ENCODE measurements at places on chromosomes 11 and 22.

DNA sequence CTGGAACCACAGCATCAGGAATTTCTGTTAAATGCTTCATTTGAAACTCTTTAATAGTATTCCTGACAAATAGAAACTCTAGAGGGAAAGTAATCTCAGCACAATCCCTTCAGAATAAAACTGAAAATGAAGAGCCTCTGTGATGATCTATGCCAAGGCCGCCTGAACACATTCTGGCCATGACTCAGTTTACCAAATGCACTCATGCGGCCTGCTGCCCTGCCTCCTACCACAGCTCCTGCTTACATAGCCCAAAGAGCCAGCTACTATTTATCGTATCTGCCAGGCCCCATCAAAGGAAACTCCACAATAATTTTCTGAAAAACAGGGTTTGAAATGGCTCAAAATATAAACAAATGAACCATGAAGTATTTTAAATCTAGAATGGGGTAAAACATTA, 27.0 kb downstream of the ARL14EP start:
- no peak overlapping the region for H3K4me3 ChIP-seq
- no peak overlapping the region for H3K27ac ChIP-seq
- H3K27me3 ChIP-seq, result no peaks in the 10 kb centered on the region
- H3K4me1 ChIP-seq, result no peaks in the 10 kb centered on the region
- DNase-seq, result no peak

DNA sequence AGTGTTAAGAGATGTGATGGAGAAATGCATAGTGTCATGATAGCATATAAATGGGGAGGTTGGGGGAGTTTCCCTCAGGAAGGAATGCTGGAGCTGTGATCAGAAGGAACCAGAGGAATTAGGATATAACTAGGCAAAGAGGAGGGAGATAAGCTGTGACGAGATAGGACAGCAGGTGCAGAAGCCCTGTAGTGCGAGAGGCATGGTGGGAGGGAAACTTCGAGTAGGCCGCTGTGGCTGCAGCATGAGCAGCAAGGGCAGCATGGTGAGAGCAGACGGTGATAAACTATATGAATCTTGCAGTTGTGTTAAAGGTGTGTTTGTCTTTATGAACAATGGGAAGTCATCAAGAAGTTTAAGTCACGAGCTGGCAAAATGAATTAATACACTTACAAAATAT, 109.9 kb downstream of the EMSY start:
- peaks cover 3% of the 10 kb centered on the region for H3K4me1 ChIP-seq
- no peak overlapping the region for H3K27ac ChIP-seq
- H3K36me3 ChIP-seq, result no peaks in the 10 kb centered on the region
- no peak overlapping the region for H3K4me3 ChIP-seq

DNA sequence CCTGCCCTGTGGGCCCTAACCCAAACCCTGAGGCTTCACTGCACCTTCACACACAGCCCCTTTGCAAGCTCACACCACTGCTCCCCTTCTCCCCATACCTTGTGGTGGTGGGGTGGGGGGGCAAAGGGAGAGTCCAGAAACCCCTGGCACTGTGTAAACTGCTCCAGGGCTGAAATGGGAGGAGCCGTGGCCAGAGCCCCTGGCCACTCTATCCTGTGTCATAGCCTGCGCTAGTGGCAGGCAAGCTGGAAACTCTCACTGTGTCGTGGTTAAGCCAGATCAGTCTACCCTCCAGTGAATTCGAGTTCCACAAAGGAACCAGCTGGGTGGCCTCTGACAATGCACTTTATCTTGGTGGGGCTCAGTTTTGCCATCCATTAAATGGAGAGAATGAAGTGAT, 8.4 kb upstream of the SYT13 start:
- no peak overlapping the region for H3K4me3 ChIP-seq
- peaks cover 25% of the 10 kb centered on the region for H3K27me3 ChIP-seq
- H3K4me1 ChIP-seq, result peaks cover 3% of the 10 kb centered on the region
- no peaks in the 10 kb centered on the region for H3K36me3 ChIP-seq
- H3K27ac ChIP-seq, result no peak overlapping the region

- no peaks in the 10 kb centered on the region for H3K36me3 ChIP-seq
- H3K4me3 ChIP-seq, result peak within 1 kb of the TSS; percentile 70
- H3K4me1 ChIP-seq, result peaks cover 30% of the 10 kb centered on the region
- DNase-seq, result peak; percentile 100
- peak within 1 kb of the TSS; percentile 68 for H3K27ac ChIP-seq
Observed at GRCh38 chr11:31810779-31811647, at the start of gene PAX6. PAX6 (minus strand) TSS chr11:31811322; CDS start chr11:31806411, 4,911 bp downstream.

GRCh38 chr11:44571871-44572270, 6.4 kb downstream of the CD82 start:
- peaks cover 58% of the 10 kb centered on the region for H3K4me1 ChIP-seq
- H3K27ac ChIP-seq, result no peak overlapping the region
- no peaks in the 10 kb centered on the region for H3K27me3 ChIP-seq
- H3K36me3 ChIP-seq, result no peaks in the 10 kb centered on the region

DNA sequence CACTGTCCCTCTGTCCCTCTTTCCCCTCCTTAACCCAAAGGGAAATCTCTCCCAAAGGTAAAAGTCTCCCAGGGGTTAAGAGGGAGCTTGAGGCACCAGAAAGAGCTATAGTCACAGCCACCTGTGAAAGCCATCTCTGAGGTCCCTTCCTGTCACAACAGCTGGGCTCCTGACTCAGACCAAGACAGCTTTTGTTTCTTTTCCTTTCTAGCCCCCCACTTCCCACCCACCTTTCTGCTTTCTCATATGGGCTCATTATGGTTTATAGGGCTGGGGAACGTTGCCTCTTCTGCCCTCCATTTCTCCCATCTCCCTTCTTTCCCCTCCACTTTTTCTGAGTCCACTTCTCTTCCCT, 19.1 kb downstream of the MIF start:
- peak overlapping the region; percentile 67 for H3K4me3 ChIP-seq
- no peaks in the 10 kb centered on the region for H3K27me3 ChIP-seq
- H3K36me3 ChIP-seq, result peaks cover 2% of the 10 kb centered on the region
- no peaks in the 10 kb centered on the region for H3K4me1 ChIP-seq

- peak; percentile 32 for DNase-seq
- no peak overlapping the region for H3K4me3 ChIP-seq
- no peaks in the 10 kb centered on the region for H3K36me3 ChIP-seq
- peak overlapping the region; percentile 24 for H3K27ac ChIP-seq
- no peaks in the 10 kb centered on the region for H3K27me3 ChIP-seq
Observed at GRCh38 chr11:68380786-68381622, 68.6 kb downstream of the LRP5 start.

GRCh38 chr11:46278387-46279125, 1.1 kb downstream of the CREB3L1 start:
- H3K4me3 ChIP-seq, result peak overlapping the region; percentile 86
- peaks cover 33% of the 10 kb centered on the region for H3K4me1 ChIP-seq
- H3K36me3 ChIP-seq, result peaks cover 6% of the 10 kb centered on the region
- H3K27me3 ChIP-seq, result no peaks in the 10 kb centered on the region
- peak overlapping the region; percentile 84 for H3K27ac ChIP-seq
